ENCODE measurements at places on chromosomes 2 and 18.

DNA sequence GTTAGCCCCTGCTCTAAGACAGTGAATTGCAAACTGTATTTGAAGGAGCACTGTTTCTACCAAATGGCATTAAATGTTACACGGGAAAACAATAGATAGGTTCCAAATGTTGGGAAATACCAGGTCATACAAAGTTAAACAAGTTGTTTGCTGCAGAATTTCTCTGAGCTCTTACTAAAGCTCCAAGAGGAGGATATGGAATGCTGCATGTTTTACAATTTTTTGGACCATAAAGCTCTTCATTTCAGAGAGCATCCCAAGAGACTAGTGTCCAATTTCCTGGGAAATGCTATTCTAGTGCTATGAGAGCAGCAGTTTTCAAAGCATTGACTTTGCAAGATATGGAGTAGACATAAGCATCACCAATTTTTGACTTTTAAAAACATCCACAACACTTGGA lies 155.6 kb upstream of the CCDC68 start:
- no peak for DNase-seq

- no peak for DNase-seq
Measured at GRCh38 chr18:35436076-35436649, 59.0 kb upstream of the ZNF396 start.

DNA sequence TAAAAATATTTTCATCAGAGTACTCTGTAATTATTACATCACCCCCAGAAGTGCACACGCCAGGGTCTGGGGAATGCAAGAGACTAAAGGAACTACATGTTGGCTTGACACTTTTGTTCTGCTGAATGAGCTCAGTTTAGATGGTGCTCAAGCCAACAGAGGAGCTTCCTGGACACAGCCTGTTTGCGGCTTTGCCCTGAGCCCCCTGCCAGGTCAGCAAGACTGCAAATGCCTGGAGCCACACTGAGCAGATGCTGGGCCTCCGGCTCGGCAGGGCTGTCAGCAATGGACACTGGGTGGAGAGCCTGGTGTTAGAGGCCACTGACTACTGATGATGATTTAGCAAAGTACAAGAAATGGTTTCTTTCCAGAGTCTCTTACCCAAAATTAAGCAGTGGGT lies 31.9 kb downstream of the PTPN18 start:
- DNase-seq = no peak

DNA sequence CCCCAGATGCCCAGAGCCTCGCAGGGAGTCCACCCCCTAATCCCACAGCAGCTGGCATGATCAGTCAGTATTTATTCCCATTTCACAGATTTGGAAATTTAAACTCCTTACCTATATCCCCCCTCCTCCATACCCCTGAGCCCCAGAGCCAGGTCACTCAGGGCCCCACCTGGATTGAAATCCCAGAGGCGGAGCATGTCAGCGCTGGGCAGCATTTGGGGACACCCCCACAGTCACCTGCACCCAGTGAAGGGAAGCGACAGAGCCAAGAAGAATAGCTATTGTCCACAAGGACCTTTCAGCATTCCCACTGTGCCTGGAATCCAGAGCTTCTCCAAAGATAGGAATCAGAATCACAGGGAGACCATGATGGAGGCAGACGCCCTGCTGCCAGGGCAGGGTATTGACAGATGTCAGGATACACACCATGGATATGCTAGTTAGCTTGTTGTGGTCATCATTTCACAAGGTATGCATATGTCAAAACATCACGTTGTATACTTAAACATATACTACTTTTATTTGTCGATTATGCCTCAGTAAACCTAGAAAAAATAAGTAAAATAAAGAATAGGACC lies 968 bp upstream of the ASTL start:
- no peak for DNase-seq

DNA sequence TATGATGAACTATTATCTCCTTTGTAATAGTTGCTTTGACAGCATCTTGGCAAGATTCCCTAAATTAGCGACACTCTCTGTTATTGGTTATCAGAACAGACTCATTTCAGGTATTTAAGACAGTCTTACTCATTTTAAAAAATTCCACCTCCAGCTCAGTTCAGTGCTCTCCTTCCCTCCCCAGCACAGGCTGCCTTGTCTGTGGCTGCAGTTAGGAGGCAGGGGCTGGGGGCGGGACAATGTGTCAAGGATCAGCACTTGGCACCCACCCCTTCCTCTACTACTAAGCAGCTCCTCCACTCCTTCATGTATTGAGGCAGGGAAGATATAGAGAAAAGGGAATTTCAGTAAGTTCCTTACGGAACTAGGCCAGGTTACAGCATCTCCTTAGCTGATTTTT lies 85.0 kb downstream of the VSNL1 start:
- DNase-seq = no peak

GRCh38 chr2:2056531-2056930 lies 274.5 kb downstream of the MYT1L start:
- no peak for DNase-seq

GRCh38 chr2:26940001-26940400 lies 30.4 kb upstream of the MAPRE3 start:
- DNase-seq = no peak

- no peak for DNase-seq
Measured at GRCh38 chr2:69307579-69308064, 79.4 kb downstream of the GFPT1 start.

GRCh38 chr18:50268022-50268747 lies 1.9 kb upstream of the CFAP53 start:
- peak; percentile 82 for DNase-seq

DNA sequence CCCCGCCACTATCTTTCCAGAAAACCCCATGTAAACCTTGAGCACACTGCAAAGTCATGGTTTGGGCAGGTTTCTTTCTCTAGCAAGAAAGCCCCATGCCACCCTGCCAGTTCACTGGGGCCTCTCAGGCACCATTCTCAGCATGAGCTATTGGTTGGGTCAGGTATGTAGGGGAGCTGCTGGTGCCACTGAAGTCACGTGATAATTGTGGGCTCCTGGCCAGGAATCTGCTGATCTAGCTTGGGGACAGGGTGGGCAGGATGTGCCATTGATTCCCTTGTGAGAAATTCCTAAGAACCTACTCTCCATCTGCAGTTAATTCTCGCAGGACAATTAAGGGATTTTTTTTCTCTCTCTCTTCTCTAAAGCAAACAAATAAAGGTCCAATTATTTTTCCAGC lies 26.5 kb upstream of the HNMT start:
- DNase-seq = no peak

DNA sequence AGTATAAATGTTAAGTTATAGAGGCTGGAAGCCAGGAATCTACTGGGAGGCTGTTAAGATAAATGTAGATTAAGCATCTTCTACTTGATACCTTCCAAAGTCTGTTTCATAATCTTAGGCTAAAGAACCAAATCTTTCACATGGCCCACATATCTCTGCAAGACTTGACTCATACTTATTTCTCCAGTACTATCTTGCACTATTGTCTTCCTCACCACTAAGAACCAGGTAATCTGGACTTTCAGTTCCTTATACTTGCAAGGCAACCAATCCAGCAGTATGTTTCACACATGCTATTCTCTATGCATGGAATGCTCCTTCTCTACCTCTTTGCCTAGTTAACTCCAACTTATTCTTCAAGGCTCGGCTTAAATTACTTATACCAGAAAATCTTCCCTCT lies 62.2 kb downstream of the RBMS1 start:
- DNase-seq = no peak

GRCh38 chr2:134438371-134438770 lies 184.5 kb downstream of the MGAT5 start:
- no peak for DNase-seq

DNA sequence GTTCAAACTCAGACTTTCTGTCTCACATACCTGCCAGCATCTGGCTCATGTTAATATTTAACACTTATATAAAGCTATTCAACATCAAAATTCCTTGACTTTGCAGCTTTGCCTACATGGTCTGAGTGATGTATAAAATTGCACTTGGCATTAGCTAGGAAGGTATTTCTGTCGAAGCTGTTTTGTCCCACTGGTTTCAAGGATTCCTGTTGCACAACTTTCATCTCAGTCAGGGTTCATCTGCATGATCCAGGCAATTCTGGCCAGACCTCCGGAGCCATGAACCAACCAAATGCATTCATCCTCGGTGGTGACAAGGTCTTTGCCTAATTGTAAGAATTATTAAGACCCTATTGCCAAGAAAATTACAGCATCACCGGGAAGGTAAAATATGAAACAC lies 185.4 kb downstream of the ZEB2 start:
- no peak for DNase-seq

DNA sequence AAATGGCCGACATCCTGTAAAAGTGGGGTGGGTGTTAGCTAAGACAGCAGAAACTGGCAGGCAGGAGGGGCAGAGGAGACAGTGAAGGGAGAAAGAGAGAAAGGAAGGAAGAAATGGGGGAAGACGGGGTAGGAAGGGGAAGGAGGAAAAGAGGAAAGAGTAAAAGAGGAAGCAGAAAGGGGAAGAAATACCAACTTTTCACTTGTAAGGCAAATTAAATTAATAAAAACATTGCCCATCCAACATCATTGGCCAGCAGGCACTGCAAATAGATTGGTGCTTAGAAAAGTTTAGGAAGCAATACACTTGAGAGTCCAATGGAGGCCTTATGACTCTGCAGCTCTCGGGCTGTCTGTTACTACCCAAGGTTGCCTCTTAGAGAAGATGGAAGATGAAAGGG lies 116.7 kb downstream of the TNS1 start:
- no peak for DNase-seq

GRCh38 chr2:240459401-240460252 lies 24.2 kb downstream of the GPC1 start:
- no peak for DNase-seq

GRCh38 chr2:105834931-105835330 lies 90.2 kb downstream of the NCK2 start:
- DNase-seq = peak; percentile 28

- DNase-seq = no peak
Measured at GRCh38 chr2:627926-628560, 49.2 kb downstream of the TMEM18 start.

GRCh38 chr2:47033102-47033880 lies 117.7 kb upstream of the MCFD2 start:
- no peak for DNase-seq

DNA sequence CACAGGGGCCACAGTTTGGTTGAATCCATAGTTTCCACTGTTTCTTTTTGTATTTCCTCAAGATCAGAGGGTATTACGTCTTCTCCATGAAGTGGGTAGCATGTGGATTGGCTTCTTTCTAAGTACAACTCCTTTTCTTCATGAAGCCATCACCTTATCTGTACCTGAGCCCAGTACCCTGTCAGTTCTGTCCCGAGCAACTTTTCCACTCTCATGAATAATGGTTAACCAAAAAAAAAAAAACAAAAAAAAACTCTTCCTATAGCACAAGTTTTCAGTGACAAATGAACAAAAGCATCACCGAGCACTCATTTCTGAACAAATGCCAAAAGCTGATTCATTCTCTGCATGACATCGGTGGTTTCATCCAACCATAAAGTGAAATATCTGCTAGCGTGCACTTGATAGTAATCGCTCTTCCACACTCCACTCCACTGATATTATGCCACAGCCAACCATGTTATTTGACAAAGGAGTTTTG lies 53.0 kb upstream of the CCDC150 start:
- no peak for DNase-seq
